ENCODE measurements at places on chromosomes 12 and 14. TPM values are rescaled to one million over a fixed set of nuclear protein-coding genes. Genes with fewer than 3 reads are reported as not detected.

CD4 gene
- total RNA-seq, result 8.4 TPM

BDKRB2 gene
- total RNA-seq, result 34.6 TPM

DNA sequence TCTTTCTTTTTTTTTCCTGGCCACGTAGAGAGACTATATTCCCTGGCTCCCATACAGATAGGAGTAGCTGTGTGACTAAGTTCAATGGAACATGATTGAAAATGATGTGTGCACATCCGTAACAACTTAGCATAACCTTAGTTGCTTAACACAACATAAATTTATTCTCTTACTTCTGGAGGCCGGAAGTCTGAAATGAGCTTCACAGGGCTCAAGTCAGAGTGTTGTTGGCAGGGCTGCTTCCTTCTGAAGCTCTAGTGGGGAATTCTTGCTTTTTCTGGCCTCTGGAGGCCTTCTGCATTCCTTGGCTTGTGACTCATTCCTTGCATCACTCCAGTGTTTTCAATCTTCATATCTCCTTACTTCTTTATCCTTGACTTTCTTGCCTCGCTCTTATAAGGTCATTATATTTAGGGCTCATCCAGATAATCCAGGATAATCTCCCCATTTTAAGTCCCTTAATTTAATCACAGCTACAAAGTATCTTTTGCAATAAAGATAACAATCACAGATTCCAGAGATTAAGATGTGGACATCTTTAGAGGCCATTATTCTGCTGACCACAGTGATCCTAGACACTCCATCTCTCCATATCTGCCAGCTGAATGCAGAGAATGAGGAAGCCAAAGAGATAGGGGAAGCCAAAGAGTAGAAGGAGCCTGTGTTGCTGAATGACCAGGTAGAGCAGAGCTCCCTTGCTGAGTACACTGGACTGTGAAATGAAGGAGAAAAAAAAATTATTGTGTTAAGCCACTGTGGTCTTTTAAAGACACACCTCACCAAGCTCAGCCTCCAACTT is 21.0 kb upstream of the SNX6 start:
- H3K27ac ChIP-seq, result no peak overlapping the region
- H3K27me3 ChIP-seq, result no peaks in the 10 kb centered on the region
- no peaks in the 10 kb centered on the region for H3K4me1 ChIP-seq
- no peaks in the 10 kb centered on the region for H3K36me3 ChIP-seq
- H3K4me3 ChIP-seq, result no peak overlapping the region

DNA sequence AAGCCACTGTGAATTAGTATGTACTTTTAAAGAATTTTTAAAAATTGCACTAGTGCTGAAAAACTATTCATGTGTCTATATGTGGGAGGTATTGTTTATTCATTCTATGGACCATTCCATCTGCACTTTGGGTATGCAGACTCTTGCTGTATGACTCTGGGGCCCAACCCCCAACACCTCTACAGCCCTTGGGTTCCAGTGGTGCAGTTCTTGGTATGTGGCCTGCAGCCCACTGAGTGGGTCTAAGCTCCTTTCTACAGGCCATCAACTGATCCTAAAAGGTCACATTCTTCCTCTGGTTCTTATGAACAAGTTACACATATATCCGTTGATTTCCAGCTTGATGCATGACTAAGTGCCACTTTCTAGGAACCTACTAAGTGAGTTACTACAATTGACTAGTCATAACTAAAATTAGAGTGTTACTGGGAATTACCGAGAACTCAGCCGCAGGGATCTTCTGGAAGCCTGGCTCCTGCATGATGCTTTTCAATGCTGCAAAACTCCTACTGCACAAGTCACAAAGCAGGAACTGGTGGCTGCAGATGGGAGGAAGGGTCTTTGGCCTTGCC is 62.4 kb upstream of the MED13L start:
- no peak for DNase-seq
- no peaks in the 10 kb centered on the region for H3K4me1 ChIP-seq
- no peak overlapping the region for H3K27ac ChIP-seq
- no peak overlapping the region for H3K4me3 ChIP-seq
- no peaks in the 10 kb centered on the region for H3K36me3 ChIP-seq

DNA sequence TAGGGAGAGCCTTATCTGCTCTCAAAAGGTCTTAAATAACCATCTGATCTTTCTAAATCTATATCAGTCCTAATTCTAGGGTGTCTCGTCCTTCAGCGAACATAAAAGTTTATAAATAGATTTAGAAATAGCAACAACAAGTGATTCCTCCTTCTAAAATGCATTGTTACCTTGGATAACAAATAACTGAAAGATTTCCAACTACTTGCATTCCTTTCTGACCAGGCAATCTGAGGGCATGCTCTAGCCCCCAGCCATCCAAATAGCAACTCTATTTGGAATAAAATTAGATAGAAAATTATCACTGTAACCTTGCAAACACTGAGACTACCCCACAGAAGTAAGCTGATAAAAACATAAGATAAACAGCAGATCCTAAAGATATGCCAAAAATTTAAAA is 21.8 kb upstream of the KRR1 start:
- DNase-seq, result no peak
- H3K36me3 ChIP-seq, result no peaks in the 10 kb centered on the region
- H3K4me3 ChIP-seq, result no peak overlapping the region
- no peaks in the 10 kb centered on the region for H3K4me1 ChIP-seq
- H3K27me3 ChIP-seq, result no peaks in the 10 kb centered on the region

DNA sequence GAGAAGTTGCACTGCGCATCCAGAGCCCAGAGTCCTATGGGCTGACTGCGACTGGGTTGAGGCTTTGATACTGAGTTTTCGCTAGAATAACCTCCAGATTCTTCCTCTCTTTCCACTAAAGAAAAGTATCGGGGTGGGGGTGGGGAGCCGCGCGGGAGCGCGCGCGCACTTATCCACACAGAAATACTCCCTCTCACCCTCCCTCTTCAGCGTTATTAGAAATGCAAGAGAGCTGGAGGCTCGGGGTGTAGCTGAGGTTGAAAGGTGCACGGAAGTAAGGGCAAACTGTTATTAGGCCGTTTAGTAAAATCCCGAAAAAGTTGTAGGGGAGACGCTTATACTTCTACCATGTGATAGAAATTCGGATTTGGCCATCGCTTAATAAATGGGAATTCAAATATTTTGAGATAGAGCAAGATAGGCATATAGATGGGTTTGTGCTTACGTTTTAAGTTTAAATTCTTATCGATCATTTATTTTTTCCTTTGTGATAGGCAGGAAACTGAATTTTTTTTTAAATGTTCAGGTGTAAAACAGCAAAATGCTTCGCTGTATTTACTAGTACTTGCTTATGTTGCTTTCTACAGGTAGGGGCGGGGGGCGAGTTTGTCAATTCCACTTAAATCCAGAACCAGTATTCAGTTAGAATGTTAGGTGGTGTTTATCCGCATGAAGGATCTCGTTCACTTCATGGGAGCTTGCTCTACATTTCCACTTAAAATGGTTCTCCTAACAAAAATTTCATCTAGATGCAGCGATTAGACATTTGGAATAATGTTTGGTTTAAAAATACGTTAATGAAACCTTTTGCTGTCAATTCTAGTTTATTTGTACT is 1.1 kb downstream of the ARHGAP5 start:
- no peaks in the 10 kb centered on the region for H3K36me3 ChIP-seq
- DNase-seq, result peak; percentile 44
- no peaks in the 10 kb centered on the region for H3K4me1 ChIP-seq
- H3K4me3 ChIP-seq, result peak overlapping the region; percentile 71
- H3K27ac ChIP-seq, result peak overlapping the region; percentile 98

DNA sequence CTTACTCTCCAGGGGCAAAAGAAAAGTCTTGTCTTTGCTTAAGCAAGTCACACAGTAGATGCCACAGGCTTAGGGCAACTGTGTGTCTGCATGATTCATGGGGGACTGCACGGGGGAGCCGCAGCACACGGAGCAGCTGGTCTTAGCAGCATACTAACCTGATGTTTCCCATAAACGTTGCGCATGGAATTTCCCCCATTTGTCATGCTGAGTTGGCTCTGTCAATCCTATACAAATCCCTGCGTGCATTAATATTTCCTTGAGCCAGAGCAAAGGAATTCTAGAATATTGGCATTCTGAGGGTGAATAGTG is 71.2 kb downstream of the SAMD4A start:
- H3K27ac ChIP-seq, result no peak overlapping the region
- no peaks in the 10 kb centered on the region for H3K4me1 ChIP-seq
- DNase-seq, result no peak

DNA sequence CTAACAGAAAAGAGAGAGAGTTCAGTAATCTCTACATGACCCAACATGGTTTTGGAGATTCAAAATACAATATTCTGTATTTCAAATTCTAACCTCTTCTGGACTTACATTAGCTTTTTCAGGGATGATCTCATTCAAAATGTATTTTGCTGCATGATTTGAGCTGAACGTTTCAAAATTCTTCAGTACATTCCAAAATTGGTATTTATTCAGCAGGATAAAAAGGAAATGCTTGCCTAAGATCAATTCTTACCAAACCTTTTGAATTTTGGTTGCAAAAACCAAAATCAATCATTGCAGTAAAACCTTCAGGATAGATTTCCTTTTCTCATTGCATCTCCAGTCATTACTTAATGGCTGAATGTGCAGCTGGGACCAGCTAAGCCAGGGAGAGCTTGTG is 1761.3 kb upstream of the SEL1L start:
- H3K27me3 ChIP-seq, result no peaks in the 10 kb centered on the region
- no peaks in the 10 kb centered on the region for H3K4me1 ChIP-seq
- no peaks in the 10 kb centered on the region for H3K36me3 ChIP-seq
- no peak for DNase-seq
- H3K27ac ChIP-seq, result no peak overlapping the region

GRCh38 chr12:57641699-57642442 is 8.9 kb upstream of the B4GALNT1 start:
- no peak for DNase-seq
- no peaks in the 10 kb centered on the region for H3K4me1 ChIP-seq
- H3K4me3 ChIP-seq, result no peak overlapping the region
- no peak overlapping the region for H3K27ac ChIP-seq
